Heart right ventricle (tissue), 16 donors: ENCODE measurements at places on chromosomes 7 and 10. TPM values are rescaled to one million over a fixed set of nuclear protein-coding genes. Genes with fewer than 3 reads are reported as not detected.

GRCh38 chr7:106887421-106887820 is 22.3 kb downstream of the PIK3CG start:
- no peak overlapping the region for H3K4me3 ChIP-seq
- H3K27me3 ChIP-seq, result no peaks in the 10 kb centered on the region
- DNase-seq, result no peak
- H3K27ac ChIP-seq, result no peak overlapping the region
- H3K4me1 ChIP-seq, result no peaks in the 10 kb centered on the region

DNA sequence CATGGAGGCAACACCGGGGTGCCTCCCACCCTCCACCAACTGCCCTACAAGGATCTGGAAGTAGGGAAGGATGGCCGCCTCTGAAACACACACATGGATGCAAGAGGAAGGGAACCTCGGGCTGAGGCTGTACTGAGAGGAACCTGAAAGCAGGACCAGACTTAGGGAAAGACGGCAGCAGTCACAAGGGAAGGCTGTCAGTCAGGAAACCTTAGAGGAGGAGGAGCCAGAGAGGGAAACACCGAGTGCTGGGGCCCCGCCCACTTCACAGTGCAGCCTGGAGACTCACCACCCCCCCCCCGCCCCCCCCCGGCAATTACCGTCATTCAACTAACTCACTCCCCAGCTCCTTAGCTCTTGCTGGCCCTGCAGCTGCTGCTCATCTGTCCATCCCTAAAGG is 2.5 kb downstream of the CYREN start:
- H3K27ac ChIP-seq, result no peak overlapping the region
- H3K4me1 ChIP-seq, result peaks cover 53% of the 10 kb centered on the region
- DNase-seq, result no peak
- H3K27me3 ChIP-seq, result no peaks in the 10 kb centered on the region
- no peaks in the 10 kb centered on the region for H3K36me3 ChIP-seq

DNA sequence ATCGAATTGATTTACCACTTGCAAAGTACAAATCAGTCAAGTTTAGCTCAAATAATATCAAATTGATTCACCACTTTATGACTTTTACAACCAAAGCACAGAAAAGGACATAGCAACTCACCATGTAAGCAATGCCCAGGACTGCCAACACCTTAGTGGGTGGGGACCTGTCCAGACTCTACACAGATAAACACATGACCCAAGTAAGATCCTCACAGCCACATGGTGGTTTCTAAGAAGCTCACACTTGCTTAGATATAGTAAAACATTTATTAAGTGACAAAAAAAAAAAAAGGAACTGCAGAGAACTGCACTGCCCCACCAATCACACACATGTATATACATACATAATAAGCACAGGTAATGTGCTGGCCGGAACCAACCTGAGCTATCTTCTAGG is 116.2 kb downstream of the SLC25A13 start:
- H3K27ac ChIP-seq, result no peak overlapping the region
- no peaks in the 10 kb centered on the region for H3K4me1 ChIP-seq

DNA sequence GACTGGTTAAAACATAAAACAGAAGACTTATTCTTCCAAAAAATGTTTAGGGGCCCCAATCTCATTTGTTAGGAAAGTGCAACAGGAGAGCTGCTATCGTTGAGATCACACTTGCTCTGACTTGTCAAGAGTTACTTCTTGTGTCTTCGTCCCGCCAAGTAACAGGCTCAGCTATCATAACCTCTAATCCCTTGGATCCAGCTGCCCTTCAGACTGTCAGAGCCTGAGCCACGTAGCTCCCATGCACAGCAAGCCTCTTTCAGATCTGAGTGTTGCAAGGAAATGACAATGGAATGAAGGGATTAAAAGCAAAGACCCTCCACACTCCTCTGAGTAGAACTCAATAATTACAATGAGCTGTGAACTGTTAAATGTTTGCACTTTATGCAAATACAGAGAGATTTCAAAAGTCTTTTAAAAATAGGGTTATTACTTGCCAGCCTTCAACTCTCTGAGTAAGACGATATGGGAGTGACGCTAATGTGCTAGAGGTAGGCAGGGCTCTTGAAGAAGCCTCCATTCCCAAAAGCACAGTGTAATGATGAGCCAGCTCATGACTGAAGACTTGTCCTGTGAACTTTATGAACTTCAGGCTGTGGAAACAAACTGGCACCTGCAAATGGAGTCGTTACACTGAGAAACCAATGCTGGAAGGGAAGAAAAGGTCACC is 28.4 kb upstream of the CDK13 start:
- no peaks in the 10 kb centered on the region for H3K4me1 ChIP-seq
- H3K4me3 ChIP-seq, result no peak overlapping the region
- DNase-seq, result no peak
- H3K27me3 ChIP-seq, result no peaks in the 10 kb centered on the region
- H3K36me3 ChIP-seq, result no peaks in the 10 kb centered on the region

- no peak overlapping the region for H3K4me3 ChIP-seq
- no peaks in the 10 kb centered on the region for H3K4me1 ChIP-seq
- DNase-seq, result no peak
- no peaks in the 10 kb centered on the region for H3K27me3 ChIP-seq
- H3K27ac ChIP-seq, result no peak overlapping the region
These were observed 31.7 kb upstream of the FIGNL1 start for GRCh38 chr7:50481867-50482266.

DNA sequence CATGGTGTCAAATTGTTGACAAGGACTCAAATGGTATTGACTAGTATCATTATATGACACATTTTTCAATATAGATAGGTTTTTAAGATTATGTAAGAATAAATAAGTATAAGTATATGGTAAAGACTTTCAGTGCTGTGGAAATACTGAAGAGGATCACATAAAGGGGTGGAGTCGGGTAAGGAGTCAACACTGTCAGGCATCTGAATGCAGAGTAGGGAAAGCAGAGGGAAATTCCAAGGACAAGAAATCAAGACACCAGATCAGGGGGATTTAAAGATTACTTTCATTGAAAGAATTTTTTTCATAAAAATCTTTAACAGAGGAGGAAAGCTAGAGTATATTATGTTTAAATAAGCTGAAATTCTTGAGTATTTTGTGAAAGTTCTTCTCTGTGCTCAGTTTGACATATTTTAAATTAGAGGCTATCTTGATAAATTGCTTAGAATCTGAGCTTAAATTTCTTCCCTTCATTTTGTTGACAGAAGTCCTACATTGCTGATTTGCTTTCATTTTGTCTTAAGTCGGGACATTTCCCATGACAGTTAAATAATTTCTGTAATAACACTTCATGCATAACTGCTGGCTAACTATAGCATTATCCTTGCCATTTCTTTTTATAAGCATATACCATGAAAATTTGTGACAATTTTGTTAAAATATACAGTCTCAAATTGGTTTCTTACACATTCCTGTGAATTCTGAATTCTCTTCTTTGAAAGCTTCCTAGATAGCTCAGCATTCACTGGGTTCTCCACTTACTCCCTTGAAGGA is 244.3 kb downstream of the PRKG1 start:
- H3K4me3 ChIP-seq, result no peak overlapping the region
- H3K27me3 ChIP-seq, result no peaks in the 10 kb centered on the region
- no peaks in the 10 kb centered on the region for H3K36me3 ChIP-seq
- peaks cover 35% of the 10 kb centered on the region for H3K4me1 ChIP-seq

DNA sequence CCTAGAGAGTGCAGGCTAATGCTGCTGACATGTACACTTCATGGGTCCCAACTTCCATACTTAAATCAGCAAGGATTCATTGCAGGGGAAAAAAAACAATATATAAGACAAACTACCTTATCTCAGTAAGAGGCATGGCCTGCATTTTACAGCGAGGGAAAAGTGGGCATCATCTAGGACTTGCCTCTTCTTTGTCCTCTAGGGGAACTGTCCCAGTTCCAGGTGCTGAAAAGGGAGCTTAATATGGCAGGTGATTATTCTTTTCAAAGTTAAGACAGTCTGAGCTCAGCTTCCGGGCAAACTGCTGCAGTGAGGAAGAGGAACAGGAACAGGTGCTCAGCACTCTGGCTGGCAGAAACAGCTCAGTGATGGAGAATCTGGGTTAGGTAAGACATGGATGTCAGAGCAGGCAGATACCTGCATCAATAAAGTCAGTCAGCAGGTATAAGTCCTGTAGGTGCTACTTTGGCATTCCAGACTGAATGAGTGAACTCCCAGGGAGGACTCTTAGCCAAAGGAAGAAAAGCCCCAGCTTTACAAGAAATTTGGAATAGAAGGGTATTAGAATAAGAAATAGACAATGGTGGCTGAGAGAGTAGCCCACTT is 147.2 kb downstream of the TMEM178B start:
- no peaks in the 10 kb centered on the region for H3K27me3 ChIP-seq
- DNase-seq, result no peak
- H3K4me1 ChIP-seq, result no peaks in the 10 kb centered on the region

- no peak overlapping the region for H3K27ac ChIP-seq
- no peaks in the 10 kb centered on the region for H3K27me3 ChIP-seq
- H3K36me3 ChIP-seq, result no peaks in the 10 kb centered on the region
- peak; percentile 5 for DNase-seq
These were observed 39.9 kb downstream of the PWWP2B start for GRCh38 chr10:132436861-132437410.

- no peaks in the 10 kb centered on the region for H3K36me3 ChIP-seq
- no peaks in the 10 kb centered on the region for H3K27me3 ChIP-seq
- no peak overlapping the region for H3K4me3 ChIP-seq
- peaks cover 12% of the 10 kb centered on the region for H3K4me1 ChIP-seq
- H3K27ac ChIP-seq, result no peak overlapping the region
These were observed 125.7 kb downstream of the BICC1 start for GRCh38 chr10:58638388-58638787.

DNA sequence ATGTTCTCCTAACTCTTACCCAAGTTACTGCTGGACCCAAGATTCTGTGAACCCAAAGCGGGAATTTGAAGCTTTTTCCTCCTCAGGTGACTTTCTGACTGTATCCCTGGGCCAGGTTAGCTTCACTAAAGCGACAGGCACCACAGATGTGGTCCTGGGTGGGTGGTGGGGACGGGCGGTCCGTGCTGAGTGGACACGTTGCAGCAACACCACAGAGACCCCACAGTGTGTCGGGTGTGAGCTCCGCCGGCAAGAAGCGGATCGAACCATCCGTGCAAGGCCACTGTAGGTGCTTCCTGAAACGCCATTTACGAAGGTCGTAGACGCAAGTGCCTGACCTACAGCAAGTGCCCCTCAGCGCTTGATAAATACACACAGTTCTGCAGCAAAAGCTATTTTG is 325.9 kb downstream of the ADARB2 start:
- H3K27ac ChIP-seq, result no peak overlapping the region
- peaks cover 11% of the 10 kb centered on the region for H3K27me3 ChIP-seq
- DNase-seq, result no peak
- no peaks in the 10 kb centered on the region for H3K36me3 ChIP-seq
- H3K4me1 ChIP-seq, result no peaks in the 10 kb centered on the region

- no peak overlapping the region for H3K27ac ChIP-seq
- DNase-seq, result no peak
- H3K4me3 ChIP-seq, result no peak overlapping the region
- peaks cover 17% of the 10 kb centered on the region for H3K27me3 ChIP-seq
- no peaks in the 10 kb centered on the region for H3K4me1 ChIP-seq
These were observed 202.9 kb upstream of the TCERG1L start for GRCh38 chr10:131514454-131514853.

DNA sequence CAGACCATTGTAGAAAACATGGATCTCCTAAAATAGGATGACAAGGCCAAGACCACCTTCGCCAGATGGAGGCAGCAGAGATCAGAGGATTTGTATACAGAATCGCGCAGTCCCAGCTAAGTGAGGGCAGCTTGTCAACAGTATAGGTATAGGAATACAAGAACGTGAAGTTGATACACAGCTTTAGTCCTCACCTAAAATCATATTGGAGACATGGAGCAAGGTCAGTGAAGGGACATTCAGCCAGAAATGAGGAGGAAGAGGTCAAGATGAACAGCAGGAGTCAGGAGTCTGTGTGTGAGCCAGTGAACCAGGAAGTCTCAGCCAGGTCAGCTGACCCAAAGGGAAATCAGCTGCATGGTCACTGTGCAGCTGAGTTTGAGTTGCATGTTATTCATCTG is 263.4 kb upstream of the PRKCQ start:
- no peak overlapping the region for H3K27ac ChIP-seq
- no peaks in the 10 kb centered on the region for H3K36me3 ChIP-seq
- H3K4me3 ChIP-seq, result no peak overlapping the region
- no peaks in the 10 kb centered on the region for H3K27me3 ChIP-seq
- no peaks in the 10 kb centered on the region for H3K4me1 ChIP-seq

GRCh38 chr7:610531-611280 is 91.1 kb upstream of the PDGFA start:
- H3K27me3 ChIP-seq, result no peaks in the 10 kb centered on the region
- DNase-seq, result peak; percentile 63

GRCh38 chr10:54710918-54711317 is 90.1 kb downstream of the PCDH15 start:
- H3K4me1 ChIP-seq, result no peaks in the 10 kb centered on the region
- no peak overlapping the region for H3K27ac ChIP-seq
- H3K4me3 ChIP-seq, result no peak overlapping the region
- no peak for DNase-seq

DNA sequence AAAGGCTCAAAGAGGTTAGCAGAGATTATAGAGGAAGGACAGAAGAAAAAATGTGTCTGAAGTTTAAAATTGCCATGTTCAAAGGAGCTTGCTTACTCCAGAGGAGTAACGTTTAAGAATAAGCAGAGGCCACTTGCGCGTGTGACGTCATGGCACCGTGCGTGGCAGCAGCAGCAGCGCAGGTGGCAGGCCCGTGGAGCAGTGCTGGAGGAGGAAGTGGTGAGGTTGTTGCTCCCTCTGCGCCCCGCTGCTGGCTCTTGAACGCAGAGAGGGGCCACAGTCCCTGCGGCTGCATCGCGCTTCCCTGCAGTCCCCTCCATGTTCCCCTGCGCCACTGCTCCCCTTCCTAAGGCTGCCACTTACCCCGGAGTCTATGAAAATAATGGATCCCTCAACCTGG is 37.5 kb downstream of the GDI2 start:
- DNase-seq, result no peak
- H3K27ac ChIP-seq, result peak overlapping the region; percentile 60
- no peaks in the 10 kb centered on the region for H3K27me3 ChIP-seq
- H3K36me3 ChIP-seq, result peaks cover 67% of the 10 kb centered on the region

- no peak overlapping the region for H3K27ac ChIP-seq
- no peaks in the 10 kb centered on the region for H3K27me3 ChIP-seq
- DNase-seq, result no peak
- peaks cover 7% of the 10 kb centered on the region for H3K4me1 ChIP-seq
- no peaks in the 10 kb centered on the region for H3K36me3 ChIP-seq
- no peak overlapping the region for H3K4me3 ChIP-seq
These were observed 8.2 kb downstream of the TPK1 start for GRCh38 chr7:144827621-144828020.

DNA sequence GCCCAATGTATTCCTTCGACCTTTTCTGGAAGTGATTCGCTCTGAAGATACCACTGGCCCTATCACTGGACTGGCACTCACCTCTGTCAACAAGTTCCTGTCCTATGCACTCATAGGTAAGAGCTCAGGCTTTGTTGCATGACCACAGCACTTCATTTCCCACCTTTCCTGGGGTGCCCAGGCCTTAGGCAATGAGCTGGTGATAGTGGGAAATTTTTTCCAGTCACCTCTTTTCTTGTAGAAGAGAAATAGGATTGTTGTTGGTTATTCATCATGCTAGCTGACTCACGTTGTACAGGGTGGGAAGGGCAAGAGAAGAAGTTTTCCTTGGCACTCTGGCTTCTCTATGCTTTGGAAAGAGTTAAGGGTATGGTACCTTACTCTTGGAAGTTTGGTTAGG is 51.4 kb upstream of the NFKB2 start:
- H3K36me3 ChIP-seq, result no peaks in the 10 kb centered on the region
- no peak overlapping the region for H3K4me3 ChIP-seq
- H3K27ac ChIP-seq, result no peak overlapping the region
- no peaks in the 10 kb centered on the region for H3K4me1 ChIP-seq
- H3K27me3 ChIP-seq, result no peaks in the 10 kb centered on the region

TMEM184A gene
- 0.51 TPM for total RNA-seq

UBTD1 gene
- total RNA-seq, result 20.6 TPM

POP7 gene
- total RNA-seq, result 23.2 TPM

IDI2 gene
- 0.35 TPM for total RNA-seq

INA gene
- not detected for total RNA-seq

LZTS2 gene
- total RNA-seq, result 28.6 TPM

ADAM22 gene
- 1.2 TPM for total RNA-seq

CLCN1 gene
- not detected for total RNA-seq

PNLIPRP2 gene
- total RNA-seq, result not detected

FAM25G gene
- total RNA-seq, result not detected
